ENCODE measurements at places on chromosomes 2 and 18.

GRCh38 chr18:9732031-9732430 lies 23.9 kb downstream of the RAB31 start:
- H3K36me3 ChIP-seq, result no peaks in the 10 kb centered on the region
- DNase-seq, result no peak
- peaks cover 46% of the 10 kb centered on the region for H3K27me3 ChIP-seq
- H3K4me1 ChIP-seq, result peaks cover 6% of the 10 kb centered on the region
- H3K27ac ChIP-seq, result no peak overlapping the region

DNA sequence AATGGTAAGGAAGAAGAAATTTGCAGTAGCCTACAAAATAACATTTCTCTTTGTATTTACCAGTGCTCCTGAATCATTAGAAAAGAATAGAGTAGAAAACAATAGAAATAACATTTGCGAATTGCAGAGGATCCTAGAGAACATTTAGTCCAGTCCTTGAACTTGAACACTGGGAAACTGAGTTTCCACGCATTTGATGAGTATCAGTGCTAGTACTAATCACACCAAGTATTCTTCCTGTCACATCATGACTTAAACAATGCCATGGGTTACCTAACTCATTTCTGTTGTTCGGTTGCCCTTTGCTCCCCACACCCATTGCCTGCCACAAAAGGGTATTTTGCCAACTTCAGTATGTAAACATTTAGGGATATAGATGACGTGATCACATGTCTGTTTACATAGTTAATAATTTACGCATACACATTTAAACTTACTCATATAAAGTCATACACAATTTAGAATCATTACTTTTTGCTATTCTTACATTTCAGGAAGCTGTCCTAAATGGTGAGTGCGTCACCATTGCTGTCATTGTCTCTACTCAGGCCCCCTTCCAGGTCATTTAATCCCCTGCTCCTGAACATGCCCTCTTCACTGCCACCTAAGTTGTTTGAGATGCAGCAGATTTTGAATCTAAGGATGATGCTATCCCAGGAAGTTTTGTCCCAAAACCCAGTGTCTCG lies 42.3 kb downstream of the CRIM1 start:
- no peaks in the 10 kb centered on the region for H3K27me3 ChIP-seq
- no peak overlapping the region for H3K4me3 ChIP-seq
- H3K27ac ChIP-seq, result no peak overlapping the region
- no peaks in the 10 kb centered on the region for H3K36me3 ChIP-seq
- DNase-seq, result no peak

- H3K36me3 ChIP-seq, result peaks cover 3% of the 10 kb centered on the region
- no peaks in the 10 kb centered on the region for H3K4me1 ChIP-seq
- no peak for DNase-seq
- no peak overlapping the region for H3K4me3 ChIP-seq
Observed at GRCh38 chr18:39746201-39746600, 2180.6 kb upstream of the CELF4 start.

DNA sequence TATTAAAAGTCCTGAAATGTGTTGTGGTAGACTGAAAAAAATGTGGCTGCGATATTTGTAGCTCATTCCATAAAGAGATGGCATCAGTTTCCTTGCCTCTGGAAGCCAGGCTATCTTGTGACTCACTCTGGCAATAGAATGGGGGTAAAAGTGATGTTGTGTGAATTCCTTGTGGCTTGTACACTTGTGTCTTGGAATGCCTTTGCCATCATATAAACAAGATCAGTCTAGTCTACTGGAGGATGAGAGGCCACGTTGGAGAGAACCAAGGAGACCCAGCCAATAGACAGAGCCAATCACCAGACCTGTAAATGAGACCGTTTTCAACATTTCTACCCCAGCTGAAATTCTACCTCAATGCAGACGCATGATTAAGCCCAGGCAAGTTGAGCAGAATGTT lies 254.1 kb downstream of the TRIB2 start:
- no peak for DNase-seq
- H3K36me3 ChIP-seq, result no peaks in the 10 kb centered on the region
- peaks cover 20% of the 10 kb centered on the region for H3K4me1 ChIP-seq
- H3K27me3 ChIP-seq, result no peaks in the 10 kb centered on the region
- H3K4me3 ChIP-seq, result no peak overlapping the region

- no peaks in the 10 kb centered on the region for H3K27me3 ChIP-seq
- peaks cover 88% of the 10 kb centered on the region for H3K4me1 ChIP-seq
- DNase-seq, result no peak
- H3K27ac ChIP-seq, result peak overlapping the region; percentile 60
- H3K36me3 ChIP-seq, result peaks cover 5% of the 10 kb centered on the region
- H3K4me3 ChIP-seq, result no peak overlapping the region
Observed at GRCh38 chr2:24508878-24509277, 17.8 kb downstream of the NCOA1 start.
